ENCODE measurements at places on chromosomes 6 and 20.

GRCh38 chr6:165585060-165585459, 78.0 kb downstream of the PDE10A start:
- H3K36me3 ChIP-seq = peaks cover 5% of the 10 kb centered on the region
- H3K27me3 ChIP-seq = peaks cover 2% of the 10 kb centered on the region
- no peak overlapping the region for H3K4me3 ChIP-seq
- no peak overlapping the region for H3K27ac ChIP-seq
- H3K4me1 ChIP-seq = peaks cover 3% of the 10 kb centered on the region

DNA sequence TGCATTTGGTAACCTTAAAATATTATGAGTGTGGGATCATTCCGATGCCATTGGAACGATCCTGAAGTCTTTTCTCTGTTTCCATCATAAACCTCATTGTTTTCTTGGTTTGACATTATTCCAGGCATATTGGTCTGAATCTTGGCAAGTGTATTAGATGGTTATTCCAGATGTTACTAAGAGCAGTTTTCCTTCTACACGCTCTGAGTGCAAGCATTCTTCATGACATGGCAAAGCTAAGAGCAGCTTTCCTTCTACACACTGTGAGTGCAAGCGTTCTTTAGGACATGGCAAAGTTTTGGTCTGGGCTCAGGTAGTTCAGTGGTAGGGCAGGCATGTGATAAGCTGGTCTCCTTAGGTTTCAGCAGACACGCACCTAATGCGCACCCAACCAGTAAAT, 53.0 kb downstream of the SMOC2 start:
- H3K27ac ChIP-seq = no peak overlapping the region
- H3K4me1 ChIP-seq = no peaks in the 10 kb centered on the region
- H3K4me3 ChIP-seq = no peak overlapping the region
- peaks cover 6% of the 10 kb centered on the region for H3K27me3 ChIP-seq
- no peaks in the 10 kb centered on the region for H3K36me3 ChIP-seq

DNA sequence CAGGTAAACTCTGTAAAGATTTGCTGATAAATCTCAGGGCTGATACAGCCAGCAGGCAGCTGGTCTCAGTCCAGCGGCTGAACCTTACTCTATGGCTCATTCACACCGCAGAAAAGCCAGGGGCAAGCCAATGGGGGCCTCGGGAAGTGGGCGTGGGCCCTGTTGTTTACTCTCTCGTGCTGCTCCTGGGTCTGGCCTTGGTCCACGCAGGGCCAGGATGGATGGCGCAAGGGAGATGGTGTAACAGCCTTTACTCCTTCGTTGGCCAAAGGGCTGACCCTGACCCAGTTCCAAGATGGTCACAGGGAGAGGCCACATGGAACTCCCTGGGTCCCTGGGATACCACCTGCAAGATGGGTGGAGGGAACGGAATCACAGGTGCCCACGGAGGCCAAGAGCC, 16.2 kb downstream of the KCNK17 start:
- H3K36me3 ChIP-seq = peaks cover 18% of the 10 kb centered on the region
- H3K27me3 ChIP-seq = peaks cover 19% of the 10 kb centered on the region
- DNase-seq = no peak
- no peak overlapping the region for H3K27ac ChIP-seq

DNA sequence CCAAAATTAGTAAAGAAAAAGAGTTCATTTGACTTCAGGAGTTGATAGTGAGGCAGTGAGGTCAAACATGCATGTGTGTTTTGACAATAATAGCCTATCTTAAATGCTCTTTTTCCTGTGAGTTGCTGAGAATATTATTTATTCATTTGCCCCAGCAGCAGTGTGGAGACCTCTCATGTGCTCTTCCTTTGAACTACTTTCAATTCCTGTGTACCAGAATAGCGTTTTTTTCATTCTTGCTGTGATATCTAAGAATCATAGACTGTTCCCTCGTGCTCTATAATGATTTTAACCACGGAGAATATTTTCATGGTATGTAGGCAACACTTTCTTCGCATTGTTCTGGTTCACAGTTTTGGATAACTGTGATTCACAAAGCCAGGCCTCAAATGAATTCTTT, 5.2 kb downstream of the CDYL start:
- H3K36me3 ChIP-seq = peaks cover 15% of the 10 kb centered on the region
- H3K27me3 ChIP-seq = peaks cover 5% of the 10 kb centered on the region
- peaks cover 22% of the 10 kb centered on the region for H3K4me1 ChIP-seq
- H3K4me3 ChIP-seq = no peak overlapping the region
- DNase-seq = no peak

GRCh38 chr6:47844881-47845280, 63.0 kb downstream of the OPN5 start:
- no peak overlapping the region for H3K4me3 ChIP-seq
- H3K4me1 ChIP-seq = no peaks in the 10 kb centered on the region
- no peak for DNase-seq
- no peaks in the 10 kb centered on the region for H3K36me3 ChIP-seq
